ENCODE measurements at places on chromosomes 5 and 9.

- no peak for DNase-seq
Measured at GRCh38 chr9:87077986-87078385, 130.7 kb upstream of the GAS1 start.

DNA sequence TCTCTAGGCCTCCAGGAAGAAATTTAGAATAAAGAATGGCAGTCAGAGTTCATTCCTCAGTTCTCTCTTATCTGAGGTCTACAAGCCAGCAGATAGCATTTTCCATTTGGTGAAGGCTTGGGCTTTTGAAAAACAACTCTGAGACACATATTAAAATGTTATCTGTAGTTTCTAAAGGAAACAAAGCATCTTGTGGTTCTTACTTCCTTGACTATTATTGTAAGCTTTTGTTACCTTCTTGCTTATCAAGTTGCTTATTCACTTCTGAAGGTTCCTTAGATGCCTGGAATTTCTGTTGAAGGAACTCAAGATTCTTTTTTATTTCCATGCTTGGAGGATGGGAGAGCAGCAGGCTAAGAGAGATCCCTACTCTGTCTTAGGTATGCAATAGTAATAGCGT, 79.2 kb upstream of the MRPS30 start:
- no peak for DNase-seq

- DNase-seq = no peak
Measured at GRCh38 chr5:119032656-119033055, 38.2 kb upstream of the DMXL1 start.

- no peak for DNase-seq
Measured at GRCh38 chr5:155616779-155617392, 603.3 kb downstream of the KIF4B start.

- no peak for DNase-seq
Measured at GRCh38 chr9:4519604-4520003, 29.3 kb downstream of the SLC1A1 start.

- DNase-seq = no peak
Measured at GRCh38 chr5:83472213-83472507, 616 bp downstream of the VCAN start.
